ENCODE measurements at places on chromosomes 6 and 20. TPM values are rescaled to one million over a fixed set of nuclear protein-coding genes. Genes with fewer than 3 reads are reported as not detected.

Gene RPS6KA2
- total RNA-seq, result 39.9 TPM

Gene ADTRP
- 1.6 TPM for total RNA-seq

Gene BIRC7
- not detected for total RNA-seq

Gene CNPY3
- 49.2 TPM for total RNA-seq

Gene EYA4
- total RNA-seq, result 0.33 TPM

Gene SALL4
- total RNA-seq, result under 0.01 TPM
